Effector memory CD4-positive, alpha-beta T cell (primary cell): ENCODE measurements at places on chromosomes 2 and 18.

DNA sequence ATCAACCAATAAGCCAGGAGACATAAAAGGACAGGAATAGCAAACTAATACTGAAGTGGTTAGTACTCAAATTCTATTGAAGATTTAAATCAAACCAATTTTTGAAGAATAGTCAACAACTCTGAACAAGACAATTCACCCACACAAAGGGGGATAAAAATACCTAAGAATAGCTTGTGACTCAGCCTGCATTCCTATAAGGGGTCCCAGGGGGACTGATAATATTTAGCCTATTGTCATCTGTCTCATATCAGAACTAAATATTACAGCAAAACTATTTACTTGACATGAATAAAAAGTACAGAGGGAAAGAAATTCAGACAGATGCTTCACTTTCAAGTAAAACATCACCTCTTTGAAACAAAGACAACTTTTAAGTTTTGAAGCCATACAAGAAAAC is 7.7 kb downstream of the ITSN2 start:
- H3K27ac ChIP-seq = no peak overlapping the region
- DNase-seq = no peak
- H3K4me3 ChIP-seq = no peak overlapping the region
- no peaks in the 10 kb centered on the region for H3K27me3 ChIP-seq

DNA sequence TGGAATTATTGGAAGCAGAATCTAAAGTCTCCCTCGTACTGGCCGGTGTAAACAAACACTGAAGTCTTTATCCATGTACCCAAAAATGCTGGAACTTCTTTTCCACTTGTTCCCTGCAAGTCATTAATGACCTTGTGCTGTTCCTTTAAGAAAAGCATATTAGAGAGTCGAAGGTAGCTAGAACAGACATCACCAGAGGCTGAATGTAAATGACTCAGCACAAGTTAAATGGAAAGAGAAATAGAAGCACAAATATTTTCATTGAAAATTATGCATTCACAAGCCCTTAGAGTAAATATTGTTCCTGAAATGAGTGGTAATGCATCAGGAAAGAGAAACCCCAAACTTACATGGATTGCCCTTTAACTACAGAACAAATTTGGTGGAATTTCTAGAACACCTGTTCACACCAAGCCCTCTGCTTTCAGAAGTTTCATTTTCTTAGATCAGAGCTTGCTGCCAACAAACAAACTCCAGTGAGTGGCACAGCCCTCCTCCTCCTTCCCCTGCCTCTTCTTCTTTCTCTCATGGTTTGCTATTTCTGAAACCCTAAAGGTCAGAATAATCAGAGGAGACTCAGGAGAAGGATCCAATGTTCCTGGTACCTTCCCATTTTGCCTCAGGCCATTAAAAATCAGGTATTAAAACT is 264.3 kb downstream of the TXNL1 start:
- no peak overlapping the region for H3K27ac ChIP-seq
- no peaks in the 10 kb centered on the region for H3K27me3 ChIP-seq
- no peaks in the 10 kb centered on the region for H3K4me1 ChIP-seq

GRCh38 chr2:191714925-191715324 is 37.0 kb downstream of the NABP1 start:
- H3K4me3 ChIP-seq = no peak overlapping the region
- no peaks in the 10 kb centered on the region for H3K4me1 ChIP-seq
- H3K36me3 ChIP-seq = no peaks in the 10 kb centered on the region
- H3K27me3 ChIP-seq = no peaks in the 10 kb centered on the region
- no peak overlapping the region for H3K27ac ChIP-seq
- no peak for DNase-seq

DNA sequence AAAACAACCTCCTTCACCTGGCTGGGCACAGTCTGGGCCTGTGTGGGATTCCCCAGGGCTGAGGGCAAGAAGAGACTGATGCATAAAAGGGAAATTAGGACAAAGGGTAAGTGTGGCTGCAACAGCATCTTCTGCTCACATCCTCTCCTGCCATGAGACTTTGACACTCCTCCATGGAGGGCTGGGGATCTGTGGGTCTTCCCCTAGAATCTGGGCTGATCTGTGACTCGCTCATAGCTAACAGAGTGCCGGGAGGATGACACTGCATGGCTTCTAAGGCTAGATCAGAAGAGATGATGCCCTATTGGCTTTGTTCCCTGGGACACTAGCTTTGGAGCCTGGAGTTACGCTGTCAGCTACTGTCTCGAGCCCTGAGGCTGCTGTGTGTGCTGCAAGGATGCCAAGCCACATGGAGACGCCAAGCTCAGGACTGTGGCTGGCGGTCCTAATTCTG is 24.3 kb downstream of the MOCOS start:
- H3K27ac ChIP-seq = no peak overlapping the region
- H3K36me3 ChIP-seq = no peaks in the 10 kb centered on the region
- no peaks in the 10 kb centered on the region for H3K27me3 ChIP-seq
- H3K4me1 ChIP-seq = no peaks in the 10 kb centered on the region

GRCh38 chr18:50306944-50307343 is 19.5 kb upstream of the CXXC1 start:
- peaks cover 7% of the 10 kb centered on the region for H3K4me1 ChIP-seq
- H3K27me3 ChIP-seq = no peaks in the 10 kb centered on the region
- DNase-seq = no peak
- H3K4me3 ChIP-seq = no peak overlapping the region

GRCh38 chr2:170462433-170463205 is 252.5 kb upstream of the SP5 start:
- DNase-seq = no peak
- no peak overlapping the region for H3K27ac ChIP-seq

- no peak overlapping the region for H3K27ac ChIP-seq
- no peak overlapping the region for H3K4me3 ChIP-seq
- no peaks in the 10 kb centered on the region for H3K36me3 ChIP-seq
- H3K27me3 ChIP-seq = no peaks in the 10 kb centered on the region
Measured at GRCh38 chr18:60200558-60200957, 172.0 kb downstream of the MC4R start.

DNA sequence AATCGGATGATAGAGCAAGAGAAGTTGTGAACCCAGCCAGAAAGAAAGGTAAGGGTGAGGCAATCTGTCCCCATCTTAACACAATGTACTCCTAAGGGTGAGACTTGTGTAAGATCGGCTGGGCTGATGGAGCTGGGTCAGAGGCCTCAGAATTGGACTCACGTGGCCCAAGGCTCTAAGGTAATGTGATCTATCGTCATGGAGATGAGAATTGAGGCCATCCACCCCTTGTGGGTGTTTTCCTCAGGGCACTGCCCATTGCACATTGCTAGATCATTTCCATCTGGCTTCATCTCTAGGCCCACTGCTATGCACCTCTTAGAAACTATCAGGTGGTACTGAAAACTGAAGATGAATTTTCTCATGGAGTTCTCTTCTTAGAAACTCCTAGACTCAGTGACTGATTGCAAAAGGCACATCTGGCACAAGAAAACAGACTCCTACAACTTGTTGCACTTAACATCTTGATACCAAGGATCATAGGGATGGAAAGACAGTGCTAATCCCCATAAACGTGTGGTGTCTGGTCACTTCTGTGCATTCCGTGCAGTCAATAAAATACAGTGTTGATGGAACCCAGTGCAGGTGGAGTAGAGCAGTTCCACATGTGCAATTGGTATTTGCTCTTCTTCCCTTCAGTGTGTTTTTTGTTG is 228.9 kb upstream of the FOSL2 start:
- H3K4me3 ChIP-seq = no peak overlapping the region
- no peaks in the 10 kb centered on the region for H3K27me3 ChIP-seq
- no peak overlapping the region for H3K27ac ChIP-seq
- H3K4me1 ChIP-seq = no peaks in the 10 kb centered on the region
- DNase-seq = no peak

- DNase-seq = no peak
- no peaks in the 10 kb centered on the region for H3K27me3 ChIP-seq
- H3K36me3 ChIP-seq = no peaks in the 10 kb centered on the region
- no peak overlapping the region for H3K4me3 ChIP-seq
Measured at GRCh38 chr18:7415081-7415894, 151.8 kb upstream of the PTPRM start.

DNA sequence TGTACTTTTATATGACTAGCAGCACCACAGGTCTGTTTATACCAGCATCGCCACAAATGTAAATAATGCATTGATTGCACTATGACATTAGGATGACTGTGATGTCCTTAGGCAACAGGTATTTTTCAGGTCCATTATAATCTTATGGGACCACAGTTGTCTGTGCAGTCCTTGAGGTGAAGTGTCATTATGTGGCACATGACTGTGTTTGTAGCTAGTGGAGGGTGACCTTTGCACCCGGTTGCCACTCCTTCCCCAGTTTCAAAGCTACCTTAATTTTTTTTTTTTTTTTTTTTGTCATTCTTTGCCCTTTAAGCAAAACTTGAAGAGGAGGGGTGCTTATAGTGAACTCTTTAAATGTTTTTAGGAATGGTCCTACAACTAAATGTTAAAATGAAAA is 386.4 kb downstream of the THSD7B start:
- H3K4me1 ChIP-seq = no peaks in the 10 kb centered on the region
- no peak overlapping the region for H3K27ac ChIP-seq
- no peak overlapping the region for H3K4me3 ChIP-seq
- H3K27me3 ChIP-seq = no peaks in the 10 kb centered on the region
- no peaks in the 10 kb centered on the region for H3K36me3 ChIP-seq
